ENCODE measurements at places on chromosomes 4 and X.

DNA sequence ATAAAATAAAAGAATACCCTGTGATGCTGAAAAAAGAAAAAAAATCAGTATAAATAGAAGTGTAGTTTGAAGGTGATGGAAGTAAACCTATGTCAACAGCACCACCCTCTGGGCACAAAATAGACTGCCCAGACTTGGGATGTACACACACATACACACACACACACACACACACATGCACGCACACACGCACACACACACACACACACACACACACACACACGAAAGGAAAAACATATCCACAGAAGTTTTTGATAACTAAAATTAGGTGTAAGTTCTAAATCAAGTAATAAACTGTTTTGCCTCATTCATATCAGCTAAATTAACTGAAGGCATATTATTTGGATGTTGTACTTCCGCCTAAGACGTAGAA, 40.5 kb downstream of the ANXA5 start:
- no peak for DNase-seq

- DNase-seq, result no peak
These were observed 4.1 kb upstream of the FAM200B start for GRCh38 chr4:15677507-15677988.

- no peak for DNase-seq
These were observed 69.6 kb downstream of the ARFIP1 start for GRCh38 chr4:152849350-152849749.

DNA sequence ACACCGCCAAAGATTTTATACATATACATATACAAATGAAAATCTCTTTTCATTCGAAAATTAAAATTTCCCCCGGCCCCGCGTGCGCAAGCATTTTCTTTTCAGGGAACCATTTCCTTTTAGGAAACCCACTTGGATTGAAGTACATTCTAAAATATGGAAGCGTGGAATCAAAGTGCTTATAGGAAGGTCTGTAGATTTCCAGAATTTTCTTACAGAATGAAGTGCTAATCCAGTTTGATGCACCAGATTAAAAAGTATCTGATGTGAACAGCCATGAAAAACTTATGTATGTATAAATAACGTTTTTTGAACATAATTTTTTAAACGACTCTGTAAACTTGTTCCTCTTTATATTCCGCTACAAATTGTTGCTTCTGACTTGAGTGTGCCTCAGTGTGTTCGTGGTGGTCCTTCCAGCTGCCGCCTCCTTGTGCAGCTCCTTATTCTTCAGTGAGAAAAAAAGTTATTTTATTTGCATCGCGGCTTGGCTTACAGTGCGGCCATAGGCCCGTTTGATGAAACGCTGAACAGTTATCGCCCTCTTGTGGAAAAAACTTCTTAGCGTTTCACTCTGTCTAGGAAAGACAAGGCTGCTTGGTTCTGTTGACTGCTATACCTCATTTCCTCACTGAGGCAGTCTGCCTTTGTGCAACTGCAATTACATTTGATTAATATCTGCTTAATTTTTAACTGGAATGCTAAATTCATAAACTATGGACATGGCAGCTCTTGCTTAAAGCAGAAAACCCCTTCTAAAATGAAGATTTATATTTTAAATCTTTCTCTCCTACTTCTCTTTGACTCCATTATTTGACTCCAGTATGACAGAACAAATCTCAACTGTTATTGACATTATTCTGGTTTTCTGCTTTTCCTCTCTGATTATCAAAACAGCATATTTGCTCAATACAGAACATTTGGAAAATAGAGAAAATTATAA, 4.7 kb upstream of the NKX6-1 start:
- DNase-seq, result no peak

GRCh38 chrX:136209016-136209738, 42.0 kb downstream of the MAP7D3 start:
- DNase-seq, result peak; percentile 9

- DNase-seq, result no peak
These were observed 868 bp downstream of the PLS3 start for GRCh38 chrX:115561605-115562479.

DNA sequence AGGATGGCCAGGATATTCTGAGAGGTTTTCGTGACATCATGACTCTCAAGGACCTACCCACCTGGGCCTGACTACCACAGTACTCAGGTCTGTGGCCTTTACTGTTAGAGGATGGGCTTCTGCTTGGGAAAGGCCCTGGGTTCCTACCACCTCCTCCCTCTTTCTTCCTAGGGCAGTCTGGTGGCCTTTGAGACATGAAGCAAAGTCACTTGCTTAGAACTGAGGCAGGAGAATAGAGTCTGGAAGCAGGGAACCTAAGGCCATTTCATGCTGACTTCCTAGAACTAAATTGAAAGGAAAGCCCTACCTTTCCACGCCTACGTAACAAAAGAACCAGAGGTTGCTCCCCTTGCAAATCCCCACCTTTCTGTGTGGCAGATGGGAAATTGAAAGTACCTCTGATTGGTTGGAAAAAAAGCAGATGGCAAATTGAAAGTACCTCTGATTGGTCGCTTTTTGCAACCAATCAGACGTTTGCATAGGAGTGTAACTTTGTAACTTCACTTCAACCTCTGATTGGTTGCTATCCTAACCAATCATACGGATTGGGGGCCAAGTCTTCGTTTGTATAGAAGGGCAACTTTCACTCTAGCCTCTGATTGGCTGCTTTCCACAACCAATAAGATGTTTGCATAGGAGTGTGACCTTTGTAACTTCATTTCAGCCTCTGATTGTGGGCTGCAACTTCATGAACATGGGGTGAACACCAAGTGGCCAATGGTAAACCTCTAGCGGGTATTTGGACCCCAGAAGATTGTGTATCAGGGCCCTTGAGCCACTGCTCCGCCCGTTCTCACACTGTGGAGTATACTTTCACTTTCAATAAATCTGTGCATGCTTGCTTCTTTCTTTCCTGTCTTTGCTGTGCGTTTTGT, 9.9 kb upstream of the AKAP14 start:
- no peak for DNase-seq

GRCh38 chr4:75028196-75028854, 95.4 kb downstream of the PARM1 start:
- DNase-seq, result no peak

- DNase-seq, result peak; percentile 50
These were observed 49.4 kb downstream of the RTL9 start for GRCh38 chrX:110407910-110408545.

DNA sequence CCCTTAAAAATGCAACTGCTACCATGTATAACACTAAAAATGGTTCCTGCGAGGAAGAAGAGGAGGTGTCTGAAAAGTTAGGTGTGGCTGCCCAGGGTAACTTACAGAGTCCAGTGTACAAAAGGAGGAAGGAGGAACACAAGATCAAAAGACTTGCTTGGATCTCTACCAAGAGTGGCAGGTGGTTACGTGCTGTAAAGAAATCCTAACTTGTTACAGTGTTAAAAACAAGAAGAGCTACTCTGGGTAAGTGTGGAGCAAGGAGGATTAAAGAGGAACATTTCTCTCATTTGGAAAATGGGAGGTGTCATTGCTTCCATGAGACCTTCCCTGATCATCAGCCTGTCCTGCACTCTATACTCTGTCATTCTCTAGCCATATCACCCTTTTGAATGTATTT, 242.0 kb downstream of the PTTG2 start:
- DNase-seq, result no peak

DNA sequence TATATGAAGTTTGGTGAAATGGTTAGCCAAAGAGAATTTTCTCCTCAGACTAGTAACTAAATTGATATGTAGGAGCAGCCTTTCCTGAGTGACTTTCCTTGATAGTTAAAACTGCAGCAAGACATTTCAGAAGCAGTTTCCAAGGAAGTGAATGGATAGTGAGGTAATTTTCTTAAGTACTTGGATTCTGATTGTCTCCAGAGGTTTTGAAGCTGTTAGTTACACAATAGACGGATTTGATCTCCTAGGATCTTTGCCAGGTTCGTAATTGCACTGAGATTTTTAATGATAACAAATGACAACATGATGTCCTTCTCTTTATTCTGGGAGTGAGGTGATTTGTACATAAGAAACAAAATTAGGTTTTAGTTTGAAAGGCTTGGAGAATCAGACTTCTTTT, 29.2 kb downstream of the PRRG1 start:
- no peak for DNase-seq

DNA sequence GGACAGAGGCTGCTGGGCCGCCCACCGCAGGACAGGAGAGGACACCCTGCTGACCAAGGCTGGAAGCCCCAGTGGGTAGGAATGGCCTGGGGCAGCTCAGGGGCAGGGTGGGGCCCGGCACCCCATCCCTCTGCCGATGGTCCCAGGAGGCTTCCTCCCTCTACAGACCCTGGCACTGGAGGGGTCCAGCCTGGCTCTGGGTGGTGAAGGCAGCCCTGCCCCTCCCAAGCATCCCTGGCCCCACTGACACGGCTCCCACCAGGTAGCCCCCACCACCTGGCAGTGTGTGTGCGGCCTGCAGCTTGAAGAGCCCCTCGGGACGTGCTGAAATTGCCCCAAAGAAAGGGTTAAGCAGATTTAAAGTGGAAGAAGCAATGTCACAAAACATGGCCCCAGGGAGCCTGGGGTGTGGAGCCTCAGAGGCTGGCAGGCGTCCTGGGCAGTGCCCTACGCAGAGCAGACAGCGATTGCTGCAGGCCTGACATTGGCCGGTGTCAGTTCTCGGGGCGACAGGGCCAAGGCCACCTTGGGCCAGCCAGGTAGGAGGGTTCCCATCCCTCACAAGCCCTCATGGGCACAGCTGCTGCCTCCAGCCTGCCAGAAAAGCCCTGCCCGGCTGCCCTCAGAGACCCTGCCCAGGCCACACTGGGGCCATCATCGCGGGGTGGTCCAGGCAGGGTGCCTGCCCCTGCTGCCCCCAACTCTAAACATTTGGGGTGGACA, 80.5 kb downstream of the FAM53A start:
- no peak for DNase-seq

DNA sequence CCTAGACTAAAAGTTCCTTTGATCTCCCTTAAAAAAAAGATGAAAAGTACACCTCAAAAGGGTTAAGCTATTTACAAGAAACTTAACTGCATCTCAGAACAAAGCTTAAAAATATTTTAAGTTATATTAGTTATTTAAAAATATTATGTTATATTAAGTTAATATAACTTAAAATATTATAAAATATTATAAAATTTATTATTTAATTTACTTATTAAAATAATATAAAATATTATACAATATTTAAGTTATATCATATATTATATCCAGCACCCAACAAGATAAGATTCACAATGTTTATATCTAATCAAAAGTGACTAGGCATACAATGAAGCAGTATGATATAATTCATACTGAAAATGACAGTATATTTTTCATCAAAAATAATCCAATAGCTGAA, 296.9 kb downstream of the DCHS2 start:
- DNase-seq, result no peak

DNA sequence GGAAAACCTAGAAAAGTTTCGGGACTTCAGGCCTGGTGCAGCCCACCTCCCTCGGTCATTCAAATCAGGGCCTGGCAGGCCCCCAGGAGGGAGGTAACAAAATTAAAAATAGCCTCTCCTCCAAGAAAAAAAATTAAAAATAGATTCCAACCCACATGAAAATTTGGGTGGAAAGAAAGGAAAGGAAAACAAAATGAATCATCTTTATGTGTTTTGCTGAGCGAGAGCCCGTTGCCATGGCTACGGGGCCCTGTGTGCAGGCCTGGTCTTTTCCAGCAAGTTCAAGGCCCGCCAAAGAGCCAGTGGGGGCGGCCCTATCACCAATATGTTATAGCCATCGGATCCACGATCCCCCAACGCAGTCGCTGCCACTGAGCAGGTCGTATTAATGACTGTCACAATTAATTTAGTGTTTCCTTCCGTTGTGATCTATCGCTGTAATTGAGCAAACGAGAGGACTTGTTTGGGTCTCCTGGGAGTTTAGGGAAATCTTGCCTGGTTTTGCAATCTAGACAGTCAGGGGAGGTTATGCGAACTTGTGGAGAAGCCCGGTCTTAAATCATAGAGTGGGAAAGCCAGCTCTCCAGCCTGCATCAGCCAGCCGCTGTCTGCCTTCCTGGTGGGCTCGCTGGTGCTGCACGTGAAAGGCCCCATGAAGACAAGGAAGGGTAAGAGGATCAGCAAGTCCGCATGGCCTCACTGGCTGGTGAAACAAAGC, 452.4 kb downstream of the BCOR start:
- no peak for DNase-seq

- no peak for DNase-seq
These were observed 79.0 kb downstream of the ADRA2C start for GRCh38 chr4:3845094-3845743.

GRCh38 chr4:152014280-152014679, 253.5 kb upstream of the GATB start:
- peak; percentile 28 for DNase-seq

DNA sequence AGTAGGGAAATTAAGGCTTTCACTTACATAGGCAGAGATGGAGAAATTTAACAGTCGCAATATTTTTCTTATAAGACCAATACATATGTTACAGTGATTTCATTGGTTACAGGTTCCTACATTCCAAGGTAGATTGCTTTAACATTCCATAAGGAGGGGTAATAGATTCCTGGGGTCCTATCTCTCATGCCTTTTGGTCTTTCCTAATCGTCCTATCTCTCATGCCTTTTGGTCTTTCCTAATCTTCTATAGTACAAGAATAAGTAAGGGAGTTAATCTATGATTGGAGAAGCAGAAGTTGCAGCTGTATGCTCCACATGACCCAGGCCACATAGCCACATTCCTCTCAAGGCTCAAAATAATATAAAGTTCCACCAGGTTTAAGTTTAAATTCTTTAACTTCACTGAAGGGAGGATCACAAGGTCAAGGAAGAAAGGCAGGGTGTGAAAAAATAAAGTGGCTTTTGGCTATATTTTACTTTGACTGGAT, 285.0 kb upstream of the BOD1L1 start:
- DNase-seq, result no peak

GRCh38 chr4:36064117-36064516, 180.2 kb downstream of the ARAP2 start:
- DNase-seq, result no peak

DNA sequence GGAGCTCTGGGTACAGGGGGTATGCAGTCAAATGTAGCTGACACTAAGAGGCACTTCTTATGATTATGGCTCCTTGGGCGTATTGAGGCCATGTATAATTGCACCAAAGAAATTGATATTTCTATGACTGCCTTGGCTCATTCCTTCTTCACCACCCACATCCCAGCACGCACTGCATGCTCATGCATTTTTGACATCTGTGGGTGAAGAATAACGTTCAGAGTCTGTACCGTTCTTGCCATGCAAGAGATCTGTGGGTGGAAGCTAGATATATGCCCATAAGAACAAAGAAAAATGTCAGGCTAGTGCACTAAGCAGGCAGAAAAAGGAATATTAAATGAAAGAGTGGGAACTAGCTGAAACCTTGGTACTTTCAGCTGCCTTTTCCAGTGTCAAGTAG, 93.4 kb downstream of the EMCN start:
- DNase-seq, result no peak
